ENCODE measurements at places on chromosomes 16 and 17.
A peak's percentile ranks its signal among the peaks of the same experiment; 100 is the strongest.

GRCh38 chr17:45132320-45132571 lies at the start of gene PLCD3:
TSS of gene PLCD3 (minus strand) at chr17:45132515. CDS start at chr17:45132410, 105 bp downstream.
- DNase-seq = peak; percentile 67

DNA sequence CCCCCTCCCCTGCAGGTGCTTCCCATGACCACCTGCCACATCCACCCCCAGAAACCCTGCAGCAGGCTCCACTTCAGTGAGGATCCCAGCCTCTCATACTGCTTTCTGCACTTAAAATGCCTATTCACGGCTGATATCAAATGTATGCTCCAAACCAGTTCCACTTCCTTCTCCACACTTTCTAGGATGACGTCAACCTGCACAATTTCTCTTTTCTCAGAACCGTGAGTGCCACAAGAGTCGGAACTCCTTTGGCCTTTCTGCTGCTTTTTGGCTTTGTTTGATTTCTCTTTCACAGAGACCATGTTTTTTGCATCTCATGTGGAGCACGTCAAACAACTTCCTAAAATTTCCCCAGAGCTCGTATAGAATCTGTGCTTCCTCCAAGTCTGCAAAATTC lies 378.8 kb upstream of the TNRC6C start:
- no peak for DNase-seq

- no peak for DNase-seq
Measured at GRCh38 chr17:49465331-49465903, 29.7 kb upstream of the NGFR start.

- DNase-seq = no peak
Measured at GRCh38 chr16:67302076-67302475, 22.7 kb downstream of the PLEKHG4 start.

- no peak for DNase-seq
Measured at GRCh38 chr16:54203851-54204505, 82.6 kb downstream of the IRX3 start.
